ENCODE measurements at places on chromosomes 7 and 10.

DNA sequence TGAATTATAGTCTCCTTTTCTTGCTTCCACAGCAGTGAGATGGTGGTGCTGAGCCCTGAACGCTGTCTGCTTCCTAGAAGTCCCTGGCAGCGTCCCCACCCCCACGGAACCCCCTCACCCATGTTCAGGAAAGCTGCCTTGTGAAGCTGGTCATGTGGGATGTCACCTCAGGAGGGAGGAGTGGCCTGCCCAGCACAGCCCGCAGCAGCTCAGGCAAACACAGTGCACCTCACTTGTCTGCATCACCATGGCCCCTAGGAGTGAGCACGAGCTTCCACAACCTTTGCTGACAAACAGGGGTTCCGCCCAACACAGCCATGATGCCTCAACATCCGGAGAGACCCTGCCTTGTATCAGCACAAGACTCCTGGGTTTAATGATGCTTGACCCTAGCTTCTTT, 508.9 kb downstream of the RPS24 start:
- no peak for DNase-seq

GRCh38 chr7:139715194-139715815, 62.5 kb downstream of the HIPK2 start:
- no peak for DNase-seq

GRCh38 chr7:26490640-26491624, 199.3 kb downstream of the SNX10 start:
- no peak for DNase-seq

- no peak for DNase-seq
Measured at GRCh38 chr7:106777674-106778299, 87.3 kb upstream of the PIK3CG start.

DNA sequence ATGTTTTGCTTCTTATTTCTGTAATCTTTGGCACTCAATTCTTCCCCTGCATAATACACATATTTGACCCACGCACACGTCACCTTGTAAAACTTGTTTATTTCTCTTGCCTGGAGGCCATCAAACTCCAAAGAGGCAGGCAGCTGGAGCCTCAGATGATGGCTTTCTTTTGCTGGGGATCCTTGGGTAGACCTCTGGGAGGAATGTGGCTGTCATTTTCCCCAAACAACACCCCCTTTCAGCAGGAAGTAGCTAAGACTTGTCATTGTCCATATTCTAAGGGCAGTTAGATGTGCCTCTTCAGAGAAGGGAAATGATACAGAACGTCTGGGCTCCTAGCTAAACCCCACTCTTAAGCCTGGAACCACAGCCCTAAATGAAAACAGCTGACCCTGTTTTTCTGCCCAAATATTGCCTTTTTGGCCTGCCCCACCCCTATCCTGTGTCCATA, 111.3 kb downstream of the ITGB8 start:
- DNase-seq: no peak

GRCh38 chr7:36605261-36606051, 118.8 kb downstream of the AOAH start:
- no peak for DNase-seq

DNA sequence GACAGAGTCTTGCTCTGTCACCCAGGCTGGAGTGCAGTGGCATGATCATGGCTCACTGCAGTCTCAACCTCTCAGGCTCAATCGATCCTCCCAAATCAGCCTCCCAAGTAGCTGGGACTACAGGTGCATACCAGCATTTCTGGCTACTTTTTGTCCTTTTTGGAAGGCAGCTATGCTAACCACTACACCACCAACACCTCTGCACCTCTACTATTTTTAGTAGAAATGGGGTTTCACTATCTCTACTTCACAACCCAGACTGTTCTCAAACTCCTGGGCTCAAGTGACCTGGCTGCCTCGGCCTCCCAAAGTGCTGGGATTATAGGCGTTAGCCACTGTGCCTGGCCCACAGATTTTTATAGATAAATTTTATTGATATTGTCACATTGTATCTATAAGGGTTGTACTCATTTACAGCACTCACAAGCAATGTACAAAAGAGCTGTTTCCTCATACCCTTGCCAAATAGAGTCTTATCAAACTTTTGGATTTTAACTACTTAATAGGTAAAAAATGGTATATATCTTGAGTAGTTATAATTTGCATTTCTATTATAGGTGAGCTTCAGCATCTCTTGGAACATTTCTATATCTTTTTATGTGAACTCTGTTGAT, 23.7 kb downstream of the PRR15 start:
- no peak for DNase-seq

DNA sequence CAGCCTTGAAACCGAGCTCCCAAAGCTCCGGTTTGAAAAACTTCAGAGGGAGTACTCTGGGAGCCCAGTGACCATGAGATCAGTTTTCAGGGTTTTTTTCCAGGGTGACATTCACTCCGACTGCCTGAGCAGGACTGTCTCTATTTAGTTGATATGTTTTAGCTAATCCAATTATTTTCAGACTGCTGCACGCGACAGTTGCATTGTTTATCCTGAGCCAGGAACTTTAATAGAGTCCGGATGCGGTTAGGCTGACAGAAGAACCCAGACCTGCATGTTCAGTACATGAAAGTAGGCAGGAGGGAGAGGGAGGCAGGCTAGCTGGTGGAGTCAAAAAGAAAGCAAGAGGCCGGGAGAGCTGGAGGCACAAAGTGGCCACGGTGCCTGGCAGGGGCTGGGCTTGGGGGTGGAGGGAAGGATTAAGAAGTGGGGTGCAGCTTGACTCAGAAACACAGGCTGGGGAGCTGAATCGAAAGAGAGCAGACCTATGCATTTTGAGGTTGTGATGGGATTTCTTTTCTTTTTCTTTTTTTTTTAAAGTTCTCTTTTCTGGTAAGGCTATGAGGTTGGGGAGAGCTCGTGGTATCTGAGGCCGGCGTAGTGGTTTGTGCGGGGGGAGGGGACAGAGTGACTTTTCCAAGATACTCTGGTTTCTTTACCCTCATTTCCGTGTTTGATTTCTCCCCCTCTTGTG, 5.7 kb downstream of the GATA3 start:
- no peak for DNase-seq

- no peak for DNase-seq
Measured at GRCh38 chr7:151231080-151231479, 1.2 kb upstream of the CHPF2 start.

GRCh38 chr7:43112941-43113621, 634 bp downstream of the HECW1 start:
- no peak for DNase-seq

GRCh38 chr7:125355899-125356298, 426.3 kb upstream of the POT1 start:
- no peak for DNase-seq

GRCh38 chr7:95220328-95220727, 104.0 kb downstream of the PON1 start:
- no peak for DNase-seq

- no peak for DNase-seq
Measured at GRCh38 chr10:95706990-95707389, 13.3 kb upstream of the TCTN3 start.

DNA sequence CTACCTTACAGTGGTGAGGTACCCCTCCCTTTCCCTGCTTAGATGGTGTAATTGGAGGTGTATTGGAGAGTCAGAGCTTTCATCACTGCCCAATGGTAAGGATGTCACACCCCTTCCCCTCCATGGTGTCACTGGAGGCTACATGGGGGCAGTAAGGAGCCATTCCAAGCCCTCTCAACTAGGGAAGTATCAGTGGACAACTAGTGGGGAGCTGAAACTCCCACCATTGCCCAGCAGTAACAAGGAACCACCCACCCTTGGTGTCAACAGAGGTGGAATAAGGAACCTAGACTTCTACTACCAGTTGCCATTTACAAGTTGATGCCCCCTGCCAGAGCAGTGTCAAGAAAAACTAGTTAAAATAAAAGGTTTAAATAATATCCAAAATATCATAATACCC, 2.8 kb upstream of the HIBADH start:
- no peak for DNase-seq

- no peak for DNase-seq
Measured at GRCh38 chr10:123808286-123808685, 83.3 kb downstream of the CPXM2 start.

- no peak for DNase-seq
Measured at GRCh38 chr7:132464740-132465139, 111.5 kb downstream of the PLXNA4 start.

- no peak for DNase-seq
Measured at GRCh38 chr10:86306628-86307278, 59.8 kb downstream of the GRID1 start.

DNA sequence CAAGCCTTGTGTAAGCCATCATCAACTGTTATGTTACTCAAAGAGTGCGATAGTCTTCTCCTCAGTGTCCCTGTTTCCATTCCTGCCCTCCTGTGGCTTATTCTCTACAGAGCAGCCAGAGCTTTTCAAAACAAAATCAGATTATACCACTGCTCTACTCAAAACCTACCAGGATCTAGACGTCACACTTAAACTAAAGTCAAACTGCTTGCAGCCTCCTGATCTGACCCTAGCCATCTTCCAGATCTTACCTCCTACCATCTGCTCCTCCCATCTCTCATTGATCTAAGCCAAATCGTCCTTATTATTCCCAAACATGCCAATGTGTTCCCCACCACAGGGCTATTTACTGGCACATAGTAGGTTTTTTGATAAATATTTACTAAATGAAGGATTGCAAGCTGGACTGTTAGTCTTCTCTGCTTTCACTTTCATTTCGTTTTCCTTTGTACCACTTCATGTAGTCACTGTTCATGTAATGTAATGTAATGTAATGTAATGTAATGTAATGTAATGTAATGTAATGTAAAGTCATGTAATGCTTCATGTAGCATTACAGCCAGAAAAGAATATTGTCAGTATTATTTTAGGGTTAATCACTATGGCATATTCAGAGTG, 116.1 kb downstream of the GPR37 start:
- no peak for DNase-seq

- DNase-seq: no peak
Measured at GRCh38 chr7:90751595-90751994, 155.5 kb downstream of the CDK14 start.

- DNase-seq: no peak
Measured at GRCh38 chr10:126075009-126075408, 178.6 kb downstream of the FANK1 start.

DNA sequence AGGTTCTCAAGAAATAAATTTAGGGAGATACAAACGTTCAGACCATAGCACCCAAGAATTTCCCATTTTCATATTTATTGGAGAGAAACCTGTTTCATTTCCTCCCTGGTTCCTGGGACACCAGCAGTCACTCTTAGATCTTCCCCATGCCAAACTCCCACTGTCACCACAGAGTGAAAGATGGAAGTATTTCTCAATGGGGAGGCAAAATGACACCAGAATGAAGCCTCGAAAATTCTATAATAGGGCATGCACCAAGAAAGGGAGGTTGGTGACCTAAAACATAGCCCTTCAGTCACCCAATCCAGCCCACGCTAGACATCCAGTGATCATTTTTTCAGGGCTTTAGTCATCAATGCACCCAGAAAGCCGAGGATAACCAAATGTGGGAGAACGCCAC, 148.1 kb upstream of the PLXDC2 start:
- no peak for DNase-seq

DNA sequence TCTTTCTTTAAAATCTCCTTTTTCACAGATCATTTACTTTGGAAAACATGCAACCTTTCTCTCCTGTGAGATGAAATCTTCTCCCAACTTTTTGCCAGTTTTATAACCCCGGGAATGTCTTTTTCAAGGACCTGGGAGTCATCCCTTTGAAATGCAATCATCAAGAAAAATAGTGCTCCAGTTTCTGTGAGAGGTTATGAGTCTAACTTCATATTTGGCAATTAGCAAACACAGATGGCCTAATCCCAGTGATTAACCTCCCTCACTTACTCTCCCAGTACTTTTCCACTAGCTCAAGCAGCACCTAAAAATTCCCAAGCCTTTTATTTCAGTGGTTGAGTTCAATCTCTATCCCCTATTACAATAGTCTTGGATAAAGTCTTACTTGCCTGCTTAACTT, 185.8 kb upstream of the TMEM106B start:
- no peak for DNase-seq

GRCh38 chr7:112416127-112416526, 34.1 kb upstream of the IFRD1 start:
- DNase-seq: no peak

- DNase-seq: no peak
Measured at GRCh38 chr7:5143106-5143505, 46.9 kb upstream of the WIPI2 start.

- no peak for DNase-seq
Measured at GRCh38 chr10:88791924-88792323, 10.6 kb upstream of the LIPM start.

GRCh38 chr10:28873540-28873939, 196.2 kb downstream of the BAMBI start:
- DNase-seq: no peak

DNA sequence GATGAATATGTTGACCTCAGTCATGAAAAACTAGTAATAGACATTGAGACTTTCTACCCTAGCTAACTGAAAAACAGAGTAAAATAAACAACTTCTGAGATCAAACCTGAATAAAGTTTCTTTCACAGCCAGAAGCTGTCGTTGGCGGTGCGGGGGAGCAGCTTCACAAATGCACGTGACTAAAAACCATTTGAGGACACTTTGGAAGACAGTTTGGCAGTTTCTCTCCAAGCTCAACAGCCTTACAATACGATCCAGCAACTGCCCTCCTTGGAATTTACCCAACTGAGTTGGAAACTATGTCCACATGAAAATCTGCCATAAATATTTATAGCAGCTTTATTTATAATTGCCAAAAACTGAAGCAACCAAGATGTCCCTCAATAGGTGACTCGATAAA, 63.1 kb downstream of the CYTH3 start:
- no peak for DNase-seq

- peak; percentile 69 for DNase-seq
Measured at GRCh38 chr7:39589323-39590111, 23.3 kb downstream of the YAE1 start.

DNA sequence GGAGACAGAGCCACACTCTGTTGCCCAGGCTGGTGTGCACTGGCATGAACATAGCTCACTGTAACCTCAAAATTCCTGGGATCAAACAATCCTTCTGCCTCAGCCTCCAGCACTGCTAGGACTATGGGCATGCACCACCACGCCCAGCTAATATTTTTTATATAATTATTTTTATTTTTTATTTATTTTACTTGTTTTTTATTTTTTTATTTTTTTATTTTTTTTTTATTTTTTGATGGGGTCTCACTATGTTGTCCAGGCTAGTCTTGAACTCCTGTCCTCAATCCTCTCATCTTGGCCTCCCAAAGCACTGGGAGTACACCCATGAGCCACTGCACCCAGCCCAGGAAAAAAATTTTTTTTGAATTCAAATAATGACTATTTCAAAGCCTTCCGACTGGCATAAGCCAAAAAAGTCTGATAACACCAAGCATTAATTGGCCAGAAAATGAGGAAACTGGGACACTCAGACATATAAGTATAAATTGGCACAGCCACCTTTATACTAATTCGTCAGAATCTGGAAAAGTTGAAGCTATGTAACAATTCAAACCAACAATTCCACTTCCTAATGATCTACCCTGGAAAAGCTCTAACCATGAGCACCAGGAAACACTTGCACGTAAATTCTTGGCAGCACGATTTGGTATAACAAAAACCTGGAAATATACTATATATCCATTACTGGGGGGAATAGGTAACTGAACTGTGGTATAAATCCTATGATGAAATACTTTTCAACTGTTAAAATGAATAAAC, 6.3 kb downstream of the ZC3HAV1 start:
- no peak for DNase-seq

All from stimulated activated CD8-positive, alpha-beta memory T cell treated with anti-CD3 and anti-CD28 coated beads, Interleukin-15, amount 100 ng/mL, for 4 hours (primary cell).